Large intestine (tissue), 12 donors: ENCODE measurements at places on chromosomes 16 and 17. TPM values are rescaled to one million over a fixed set of nuclear protein-coding genes. Genes with fewer than 3 reads are reported as not detected.

DNA sequence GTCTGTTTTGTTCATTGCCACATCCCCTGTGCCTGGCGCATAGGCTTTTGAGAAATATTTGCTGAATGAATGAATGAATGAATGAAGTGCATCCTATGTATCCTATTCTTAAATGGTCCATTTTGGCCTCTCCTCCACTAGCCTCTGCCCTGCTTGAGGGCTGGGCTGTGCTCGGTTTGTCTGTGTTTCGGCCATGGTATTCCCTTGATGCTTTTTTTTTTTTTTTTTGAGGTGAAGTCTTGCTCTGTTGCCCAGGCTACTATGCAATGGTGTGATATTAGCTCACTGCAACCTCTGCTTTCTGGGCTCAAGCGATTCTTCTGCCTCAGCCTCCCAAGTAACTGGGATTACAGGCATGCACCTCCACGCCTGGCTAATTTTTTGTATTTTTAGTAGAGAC, 110.1 kb downstream of the NTN1 start:
- no peak overlapping the region for H3K27ac ChIP-seq
- H3K4me3 ChIP-seq: no peak overlapping the region
- no peak for DNase-seq
- H3K27me3 ChIP-seq: no peaks in the 10 kb centered on the region
- H3K36me3 ChIP-seq: no peaks in the 10 kb centered on the region

AOC2 gene
- 1.2 TPM for polyA plus RNA-seq

DNA sequence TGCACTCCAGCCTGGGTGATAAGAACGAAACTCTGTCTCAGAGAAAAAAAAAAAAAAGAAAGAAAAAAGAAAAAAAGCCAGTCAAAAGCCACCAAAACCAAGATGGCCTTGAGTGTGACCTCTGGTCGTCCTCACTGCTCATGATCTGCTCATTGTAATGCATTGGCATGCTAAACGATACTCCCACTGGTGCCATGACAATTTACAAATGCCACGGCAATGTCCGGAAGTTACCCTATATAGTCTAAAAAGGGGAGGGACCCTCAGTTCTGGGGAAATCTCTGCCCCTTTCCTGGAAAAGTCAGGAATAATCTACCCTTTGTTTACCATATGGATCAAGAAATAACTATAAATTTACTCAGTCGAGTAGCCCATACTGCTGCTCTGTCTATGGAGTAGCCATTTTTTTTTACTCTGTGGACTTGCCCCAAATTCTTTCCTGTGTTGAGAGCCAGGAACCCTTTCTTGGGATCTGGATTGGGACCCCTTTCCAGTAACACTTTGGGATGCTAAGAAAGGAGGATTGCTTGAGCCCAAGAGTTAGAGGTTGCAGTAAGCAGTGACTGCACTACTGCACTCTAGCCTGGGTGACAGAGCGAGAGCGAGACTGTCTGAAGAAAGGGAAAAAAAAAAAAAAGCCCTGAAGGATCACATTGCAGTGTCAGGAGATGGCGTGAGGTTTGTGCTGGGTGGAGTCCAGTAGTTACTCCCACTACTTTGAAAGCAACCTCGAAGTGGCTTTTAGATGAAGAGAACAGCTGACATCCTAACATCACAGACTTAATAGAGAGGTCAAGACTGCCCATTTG, 3.7 kb upstream of the TMEM231 start:
- no peak overlapping the region for H3K4me3 ChIP-seq
- H3K27ac ChIP-seq: no peak overlapping the region

DNA sequence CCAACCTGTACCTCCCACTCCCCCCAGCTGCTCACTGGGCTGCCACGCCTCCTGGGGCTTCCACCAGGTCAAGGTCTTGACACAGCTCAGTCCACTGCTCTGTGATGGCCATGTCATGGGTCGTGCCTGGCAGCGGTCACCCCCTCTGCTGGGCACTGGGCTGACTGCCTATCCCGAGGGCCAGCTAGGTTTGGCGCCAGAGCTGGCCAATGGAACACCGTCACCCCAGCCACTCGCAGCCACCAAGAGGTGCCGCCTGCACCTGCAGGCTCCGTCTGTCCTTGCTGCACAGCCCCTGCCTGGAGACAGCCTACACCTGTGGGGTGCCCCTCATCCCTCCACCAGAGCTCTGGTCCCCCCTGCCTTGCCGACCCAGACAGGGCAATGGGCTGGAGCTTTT, 4.5 kb upstream of the RAB40C start:
- DNase-seq: no peak
- H3K4me3 ChIP-seq: no peak overlapping the region
- H3K27me3 ChIP-seq: peaks cover 3% of the 10 kb centered on the region
- peaks cover 3% of the 10 kb centered on the region for H3K36me3 ChIP-seq
- peaks cover 13% of the 10 kb centered on the region for H3K4me1 ChIP-seq

SLC46A1 gene
- polyA plus RNA-seq: 13.7 TPM
